ENCODE measurements at places on chromosomes 16 and 17.

DNA sequence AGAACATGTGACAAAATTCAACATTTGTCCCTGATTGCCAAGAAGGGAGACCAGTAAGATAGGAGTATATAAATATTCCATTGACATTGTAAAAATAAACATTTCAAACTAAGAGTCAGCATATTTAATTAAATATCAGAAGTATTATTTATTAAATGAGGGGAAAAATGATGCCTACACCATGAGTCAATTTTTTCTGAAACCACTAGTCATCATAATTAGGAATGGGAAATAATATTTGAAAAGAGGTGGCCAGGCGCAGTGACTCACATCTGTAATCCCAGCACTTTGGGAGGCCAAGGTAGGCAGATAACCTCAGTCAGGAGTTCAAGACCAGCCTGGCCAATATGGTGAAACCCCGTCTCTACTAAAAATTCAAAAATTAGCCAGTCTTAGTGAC is 2.1 kb downstream of the CMTM1 start:
- no peak for DNase-seq

- peak; percentile 43 for DNase-seq
Measured at GRCh38 chr16:2773188-2773968, 3.7 kb downstream of the ELOB start.

DNA sequence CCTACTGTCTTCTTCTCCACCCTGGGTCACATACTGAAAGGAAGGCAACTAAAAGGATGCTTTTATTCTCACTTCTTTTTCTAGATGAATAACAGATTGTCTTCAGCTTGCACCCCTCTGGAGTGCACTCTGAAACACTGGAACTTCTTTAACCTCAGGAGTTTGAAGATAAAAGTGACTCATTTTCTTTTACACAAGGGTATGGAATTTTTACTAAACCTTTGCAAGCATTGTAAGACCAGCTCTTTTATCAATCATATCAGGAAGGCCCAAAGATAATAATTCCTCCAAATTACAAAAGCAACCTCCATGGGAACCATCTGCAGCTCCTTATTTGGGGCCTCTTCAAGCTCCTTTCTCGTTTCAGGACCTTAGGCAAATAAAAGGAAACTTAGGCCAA is 193.5 kb upstream of the KIF2B start:
- DNase-seq = no peak

- no peak for DNase-seq
Measured at GRCh38 chr17:48522031-48522653, 8.7 kb downstream of the HOXB1 start.

DNA sequence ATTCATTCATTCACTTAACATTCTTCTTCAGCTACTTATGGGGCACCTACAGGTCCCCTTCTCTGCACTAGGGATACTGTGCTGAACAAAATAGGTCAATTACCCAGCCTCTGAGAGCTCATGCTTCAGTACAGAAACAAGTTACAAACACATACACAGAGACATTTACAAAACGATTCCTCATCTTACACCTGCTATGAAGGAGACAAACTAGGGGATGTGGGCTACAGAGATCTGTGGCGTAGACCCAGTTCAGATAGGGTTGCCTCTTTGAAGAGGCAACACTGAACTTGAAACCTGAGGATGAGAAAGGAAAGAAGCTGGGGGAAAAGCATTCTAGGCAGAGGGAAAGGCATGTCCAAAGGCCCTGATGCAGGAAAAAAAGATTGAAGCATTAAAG is 5.2 kb downstream of the IL21R start:
- no peak for DNase-seq

DNA sequence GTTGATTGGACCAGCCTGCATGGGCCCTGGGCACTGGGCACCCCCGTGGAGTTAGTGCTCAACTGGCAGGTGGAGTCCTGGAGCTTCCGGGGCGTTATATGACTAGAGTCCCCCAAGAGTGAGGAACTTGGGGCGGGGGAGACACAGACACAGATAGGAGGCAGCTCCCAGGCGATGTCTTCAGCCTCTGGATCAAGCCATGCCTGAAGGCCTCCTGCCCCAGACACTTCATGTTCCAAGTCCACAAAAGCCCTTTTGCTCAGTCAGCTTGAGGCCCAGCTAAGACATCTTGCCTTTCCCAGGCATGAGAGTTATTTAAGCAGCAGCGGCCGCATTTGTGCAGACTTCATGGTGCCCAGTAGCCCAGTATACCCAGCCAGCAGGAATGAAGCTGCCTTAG is 136.6 kb upstream of the CIBAR2 start:
- no peak for DNase-seq

DNA sequence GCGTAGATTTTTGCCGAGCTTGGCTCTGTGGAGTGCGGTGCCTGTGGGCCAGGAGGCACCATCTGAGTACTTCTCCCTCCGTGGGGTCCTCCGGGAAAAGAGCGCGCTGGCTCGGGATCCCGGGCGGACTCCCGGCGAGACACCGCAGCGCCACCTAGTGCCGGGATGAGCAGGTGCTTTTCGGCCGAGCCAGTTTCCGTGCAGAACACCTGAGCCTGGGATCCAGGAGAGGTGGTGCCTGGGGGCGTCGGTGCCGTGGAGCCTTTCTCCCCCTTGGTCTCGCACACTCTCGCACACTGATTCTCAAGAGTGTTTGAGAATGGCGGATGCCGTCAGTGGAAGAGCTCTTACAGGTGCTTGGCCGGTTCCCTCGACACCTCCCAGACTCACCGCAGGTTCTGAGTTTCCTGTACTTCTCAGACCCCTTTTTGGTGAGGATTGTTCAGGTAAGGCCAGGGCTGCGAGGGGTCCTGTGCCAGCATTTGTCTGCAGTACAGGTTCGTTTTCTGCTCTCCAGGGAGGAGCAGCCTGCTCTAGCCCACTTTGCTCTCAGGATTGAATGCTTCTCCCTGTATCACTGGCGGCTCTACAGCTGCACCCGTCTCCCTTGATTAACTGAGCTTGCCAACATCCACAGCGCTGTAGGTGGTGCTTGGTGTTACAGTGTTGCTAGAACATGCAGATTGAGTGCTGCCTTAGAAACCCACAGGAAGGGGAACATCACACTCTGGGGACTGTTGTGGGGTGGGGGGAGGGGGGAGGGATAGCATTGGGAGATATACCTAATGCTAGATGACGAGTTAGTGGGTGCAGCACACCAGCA is 23.3 kb downstream of the TBCD start:
- peak; percentile 50 for DNase-seq

DNA sequence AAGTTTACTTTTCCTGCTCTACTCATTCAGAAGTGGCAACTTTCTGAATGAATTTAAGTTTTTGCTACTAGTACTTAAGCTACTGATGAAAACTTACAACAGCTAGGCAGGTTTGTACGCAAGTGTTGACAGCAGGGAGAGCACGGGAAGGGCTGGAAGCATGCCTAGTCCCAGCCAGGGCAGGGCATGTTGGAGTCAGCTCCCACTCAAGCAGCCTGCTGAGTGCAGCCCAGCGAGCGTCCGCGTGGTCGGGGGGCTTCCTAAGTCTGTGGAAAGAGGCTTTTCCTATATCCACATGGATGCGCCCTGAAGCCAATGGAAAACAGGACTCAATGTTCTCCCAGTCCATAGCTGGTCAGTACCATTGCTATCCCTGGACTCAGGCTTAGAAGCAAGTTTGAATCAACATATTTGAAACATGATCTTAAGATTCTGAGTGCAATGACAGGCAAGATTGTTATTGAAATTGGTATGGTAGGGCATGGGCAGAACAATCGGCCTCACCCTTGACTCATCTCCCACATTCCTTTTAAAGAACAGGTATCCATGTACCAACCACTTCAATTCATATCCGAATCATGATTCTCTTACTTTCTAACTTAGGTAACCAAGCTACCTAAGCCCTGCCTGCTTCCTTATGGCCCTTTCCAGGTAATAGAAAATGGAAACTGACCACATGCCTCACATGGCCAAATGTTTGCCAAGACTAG is 22.5 kb downstream of the CYB5D2 start:
- no peak for DNase-seq

- peak; percentile 5 for DNase-seq
Measured at GRCh38 chr16:74450236-74450635, 29.0 kb upstream of the CLEC18B start.

DNA sequence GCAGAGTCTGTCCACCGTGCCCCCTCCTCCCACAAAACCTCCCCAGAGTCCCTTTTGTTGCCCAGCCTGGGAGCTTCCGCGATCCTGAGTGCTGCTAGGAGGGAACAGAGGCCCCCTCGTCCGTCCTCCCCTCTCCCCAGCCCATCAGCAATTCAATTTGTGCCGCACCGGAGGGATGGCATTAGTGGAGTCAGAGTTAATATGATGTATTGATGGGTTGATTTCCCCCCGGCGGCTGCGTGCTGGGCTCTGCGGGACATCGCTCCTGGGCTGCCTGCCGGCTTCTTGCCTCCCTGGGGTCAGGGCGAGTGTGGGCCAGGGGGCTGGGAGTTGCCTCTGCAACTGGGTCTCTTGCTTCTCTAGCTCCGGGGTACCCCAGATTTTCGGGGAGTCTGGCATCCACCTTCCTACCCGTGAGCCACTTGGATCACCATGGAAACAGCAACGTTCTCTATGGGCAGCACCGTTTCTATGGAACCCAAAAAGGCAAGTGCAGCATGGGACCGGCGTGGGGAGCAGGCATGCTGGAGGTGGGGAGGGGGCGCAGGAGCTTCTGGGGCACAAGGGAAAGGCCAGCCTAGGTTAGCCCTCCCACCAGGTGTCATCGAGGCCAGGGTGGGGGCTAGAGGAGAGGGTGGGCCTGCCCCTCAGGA is 42.9 kb downstream of the BAHCC1 start:
- no peak for DNase-seq

DNA sequence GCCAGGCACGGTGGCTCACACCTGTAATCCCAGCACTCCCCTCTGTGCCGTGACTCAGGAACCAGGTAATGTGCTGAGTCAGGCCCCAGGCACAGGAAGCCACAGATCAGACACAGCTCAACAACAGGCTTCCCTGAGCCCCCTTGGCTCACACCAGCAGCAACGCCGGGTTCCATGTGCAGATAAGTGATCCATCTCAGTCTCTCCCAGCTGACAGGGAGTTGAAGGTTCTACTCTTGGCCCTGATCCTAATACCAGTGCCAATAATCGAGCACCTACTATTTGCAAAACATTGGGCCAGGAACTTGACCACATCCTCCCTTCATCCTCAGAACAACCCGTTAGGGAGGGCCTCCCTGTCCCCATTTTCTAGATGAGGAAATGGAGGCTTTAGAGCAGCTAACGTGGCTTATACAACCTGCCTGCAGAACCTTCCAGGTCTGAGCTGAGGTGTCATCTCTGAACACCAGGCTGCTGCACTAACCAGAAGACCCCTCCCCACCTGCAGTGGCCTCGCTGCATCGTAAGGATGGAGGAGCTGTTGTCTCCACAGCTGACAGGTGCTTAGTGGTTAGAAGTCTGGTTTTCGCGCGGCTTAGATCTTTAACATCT is 64.8 kb upstream of the AMZ2 start:
- DNase-seq = peak; percentile 62

DNA sequence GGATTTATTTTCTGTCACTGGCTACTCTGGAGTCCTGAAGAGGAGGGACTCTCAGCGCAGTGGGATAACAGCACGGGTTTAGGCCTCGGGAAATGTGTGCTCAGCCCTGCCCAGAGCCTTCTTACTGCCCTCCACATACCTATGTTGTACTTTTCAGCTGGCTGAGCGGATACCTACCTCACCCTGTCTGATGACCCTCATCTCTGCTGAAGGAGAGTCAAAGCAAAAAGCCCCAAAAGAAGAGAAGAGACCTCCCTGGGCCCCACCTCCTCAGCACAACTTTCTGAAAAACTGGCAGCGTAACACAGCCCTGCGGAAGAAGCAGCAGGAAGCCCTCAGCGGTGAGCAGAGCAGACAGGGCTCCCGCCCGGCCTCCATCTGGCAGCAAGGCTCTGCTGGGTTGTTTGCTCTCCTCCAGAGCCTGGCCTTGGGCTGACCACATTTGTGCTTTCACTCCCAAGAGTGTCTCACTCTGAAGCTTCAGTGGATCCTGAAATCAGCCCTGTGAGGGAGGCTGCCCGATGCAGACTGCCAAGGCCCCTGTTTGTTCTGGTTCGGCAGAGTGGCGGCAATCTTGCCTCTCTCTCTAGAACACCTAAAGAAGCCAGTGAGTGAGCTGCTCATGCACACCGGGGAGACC is 10.3 kb downstream of the MYCBPAP start:
- no peak for DNase-seq

DNA sequence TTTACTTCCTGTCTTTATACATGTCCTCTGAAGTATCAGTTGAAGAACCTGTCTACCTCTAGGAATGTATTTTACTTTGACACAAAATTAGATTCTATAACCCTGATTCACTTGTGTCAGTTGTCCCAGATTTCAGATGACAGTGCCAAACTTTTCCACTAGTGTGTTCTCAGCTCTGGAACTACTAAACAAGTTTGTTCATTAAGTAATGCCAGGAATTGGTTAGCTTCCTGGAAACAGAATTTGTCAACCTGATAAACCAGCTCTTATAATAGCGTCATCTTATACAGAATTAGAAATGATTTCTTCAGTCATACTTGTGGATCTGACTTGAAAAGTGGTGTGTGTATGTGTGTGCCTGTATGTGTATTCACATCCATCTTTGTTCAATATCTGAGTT is 7.4 kb downstream of the MAP3K3 start:
- DNase-seq = no peak

DNA sequence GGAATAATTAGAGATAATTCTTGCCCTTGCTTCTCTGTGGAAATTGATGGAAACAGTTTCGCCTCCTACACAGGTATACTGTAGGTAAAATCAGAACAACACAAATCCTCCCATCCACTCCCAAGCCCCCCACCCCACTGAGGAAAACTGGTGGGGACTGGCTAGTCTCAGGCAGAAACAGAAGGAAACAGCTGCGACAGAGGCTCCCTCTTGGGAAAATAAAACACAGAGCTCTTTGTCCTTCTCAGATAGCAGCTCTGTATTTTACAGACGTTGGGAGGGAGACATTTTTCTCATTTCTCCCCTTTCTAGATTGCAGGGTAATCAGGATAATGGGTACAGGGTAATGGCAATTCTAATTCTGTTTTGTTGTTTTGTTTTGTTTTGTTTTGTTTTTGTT is 1.1 kb downstream of the SLFN13 start:
- no peak for DNase-seq

DNA sequence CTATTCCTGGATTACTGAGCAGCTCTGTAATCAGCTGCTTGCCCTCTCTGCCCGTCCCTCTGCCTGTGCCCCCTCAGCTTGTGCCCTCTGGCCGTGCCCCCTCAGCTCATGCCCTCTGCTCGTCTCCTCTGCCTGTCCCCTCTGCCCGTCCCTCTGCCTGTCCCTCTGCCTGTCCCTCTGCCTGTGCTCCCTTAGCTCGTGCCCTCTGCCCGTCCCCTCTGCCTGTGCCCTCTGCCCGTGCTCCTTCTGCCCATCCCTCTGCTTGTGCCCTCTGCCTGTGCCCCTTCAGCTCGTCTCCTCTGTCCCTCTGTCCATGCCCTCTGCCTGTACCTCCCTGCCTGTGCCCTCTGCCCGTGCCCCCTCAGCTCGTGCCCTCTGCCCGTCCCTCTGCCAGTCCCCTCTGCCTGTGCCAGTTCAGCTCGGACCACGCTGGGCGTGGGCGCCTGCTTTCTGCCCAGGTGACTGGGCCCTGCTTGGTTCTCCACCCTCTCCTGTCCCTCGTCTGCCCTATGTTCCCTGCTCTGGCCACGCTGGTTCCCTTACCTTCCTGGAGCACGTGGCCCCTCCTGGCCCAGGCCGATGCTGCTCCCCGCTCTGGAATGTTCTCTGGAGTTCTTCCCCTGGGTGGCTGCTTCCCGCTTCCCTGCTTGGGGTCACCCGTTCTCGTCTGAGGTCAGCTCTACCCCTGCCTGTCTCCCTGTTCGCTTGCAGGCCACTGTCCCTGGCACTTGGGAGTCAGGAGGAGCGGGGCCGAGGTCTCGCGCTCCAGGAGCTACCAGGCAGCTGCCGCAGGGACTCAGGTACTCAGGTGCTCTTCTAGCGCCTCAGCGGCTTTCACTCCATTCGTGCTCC is 63.9 kb downstream of the BANP start:
- no peak for DNase-seq

- DNase-seq = no peak
Measured at GRCh38 chr17:10251212-10251948, 53.0 kb upstream of the GAS7 start.

Data from MCF 10A (cell line).